ENCODE measurements at places on chromosomes 7 and 10.

- peak; percentile 75 for DNase-seq
These were observed 69.5 kb downstream of the STEAP1B start for GRCh38 chr7:22430457-22430856.

- DNase-seq, result no peak
These were observed 4.5 kb downstream of the DMTF1 start for GRCh38 chr7:87156709-87157108.

DNA sequence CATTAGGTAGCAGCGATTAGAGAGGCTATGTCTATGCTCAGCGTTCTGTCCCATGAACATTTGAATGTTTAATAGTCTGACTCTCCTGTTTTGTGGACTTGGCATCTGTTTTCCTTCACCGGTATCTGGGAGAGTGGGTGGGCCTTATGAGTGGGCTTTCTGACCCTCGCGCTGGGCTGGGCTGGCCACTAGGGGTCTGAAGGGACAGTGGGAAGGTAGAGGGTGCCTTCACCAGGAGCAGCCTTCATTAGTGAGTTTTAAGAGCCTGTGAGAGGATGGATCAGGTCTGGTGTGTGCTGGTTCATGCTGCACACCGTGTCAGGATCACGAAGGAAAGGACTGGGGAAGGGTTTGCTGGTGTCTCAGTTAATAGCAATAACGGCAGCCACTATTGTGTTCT is 33.4 kb downstream of the DCLRE1A start:
- DNase-seq, result no peak

GRCh38 chr7:73847941-73848723 is 5.8 kb upstream of the METTL27 start:
- DNase-seq, result no peak

DNA sequence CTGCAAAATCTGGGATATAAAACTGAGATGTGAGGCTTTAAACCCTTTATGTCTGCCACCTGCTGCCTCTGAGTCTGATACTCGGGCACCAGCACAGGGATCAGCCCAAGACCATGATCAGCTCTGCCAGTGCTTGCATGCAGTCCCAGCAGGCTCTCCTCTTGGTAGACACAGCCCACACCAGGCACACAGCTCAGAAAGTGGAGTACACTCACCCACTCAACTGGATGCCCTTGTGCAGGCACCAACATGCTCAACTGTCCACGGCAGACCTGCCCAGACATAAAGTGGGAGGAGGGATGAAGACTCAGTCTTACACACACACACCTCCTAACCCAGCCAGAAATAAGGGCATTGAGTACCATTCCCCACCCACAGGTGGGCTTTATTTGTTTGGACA is 18.2 kb upstream of the MYH16 start:
- no peak for DNase-seq

DNA sequence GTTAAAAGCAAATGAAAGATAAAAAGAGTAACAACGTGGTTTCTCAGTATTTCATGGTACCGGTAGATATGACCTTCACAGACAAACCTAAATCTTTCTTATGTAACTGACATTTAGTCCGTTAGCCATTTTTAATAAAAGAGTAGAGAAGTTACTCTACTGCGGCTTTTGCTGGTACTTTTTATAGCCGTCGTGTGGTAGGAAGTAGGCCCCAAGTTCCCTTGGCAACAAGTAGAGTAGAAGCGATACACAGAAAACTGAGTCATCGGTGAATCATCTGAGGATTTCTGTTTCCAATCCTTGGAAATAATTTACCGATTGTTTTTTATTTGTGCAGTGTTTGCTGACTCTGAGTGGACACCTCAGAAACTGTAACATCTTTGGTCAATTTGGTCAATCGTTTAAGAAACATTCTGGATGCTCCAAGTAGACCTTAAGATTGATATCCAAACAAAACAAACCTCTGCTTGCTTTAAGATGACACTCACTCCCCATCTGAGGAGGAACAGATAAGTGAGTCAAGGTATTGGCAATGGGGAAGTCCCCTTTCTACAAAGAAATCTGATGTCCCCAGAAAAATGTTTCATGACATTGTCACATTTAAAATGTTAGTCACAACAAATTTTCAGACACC is 63.9 kb upstream of the AHR start:
- DNase-seq, result peak; percentile 84

GRCh38 chr10:36168777-36169176 is 526.7 kb upstream of the FZD8 start:
- DNase-seq, result no peak

DNA sequence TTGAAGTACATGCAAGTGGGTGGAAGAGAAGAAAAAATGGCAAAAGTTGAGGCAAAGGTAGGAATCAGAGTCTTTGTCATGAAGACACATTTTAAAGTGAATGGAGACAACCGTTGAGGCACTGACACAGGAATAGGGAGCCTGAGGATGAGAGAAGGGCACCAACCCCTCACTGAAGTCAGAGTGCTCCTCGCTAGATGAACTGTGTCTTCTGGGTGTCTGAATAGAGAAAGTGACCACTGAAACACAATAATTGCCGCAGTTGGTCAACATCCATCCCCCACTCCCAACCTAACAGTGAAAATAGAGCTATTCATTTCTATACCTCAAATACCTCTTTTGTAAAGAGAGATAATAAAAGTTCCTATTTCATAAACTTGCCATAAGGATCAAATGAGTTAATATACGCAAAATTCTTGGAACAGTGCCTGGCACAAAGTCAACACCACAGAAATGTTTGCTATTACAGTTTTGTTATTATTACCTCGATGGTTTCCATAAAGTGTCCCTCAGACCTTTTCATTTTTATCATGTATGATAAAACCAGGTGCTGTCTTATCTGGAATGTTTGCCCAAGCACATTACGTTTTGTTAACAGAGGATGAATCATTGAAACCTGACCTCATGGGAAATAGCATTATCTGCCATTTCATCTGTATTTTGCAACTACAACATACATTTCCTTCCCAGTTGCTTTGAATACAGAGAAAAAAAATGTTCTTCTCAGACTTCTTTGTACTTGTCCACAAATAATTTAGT is 61.8 kb upstream of the SP4 start:
- no peak for DNase-seq

DNA sequence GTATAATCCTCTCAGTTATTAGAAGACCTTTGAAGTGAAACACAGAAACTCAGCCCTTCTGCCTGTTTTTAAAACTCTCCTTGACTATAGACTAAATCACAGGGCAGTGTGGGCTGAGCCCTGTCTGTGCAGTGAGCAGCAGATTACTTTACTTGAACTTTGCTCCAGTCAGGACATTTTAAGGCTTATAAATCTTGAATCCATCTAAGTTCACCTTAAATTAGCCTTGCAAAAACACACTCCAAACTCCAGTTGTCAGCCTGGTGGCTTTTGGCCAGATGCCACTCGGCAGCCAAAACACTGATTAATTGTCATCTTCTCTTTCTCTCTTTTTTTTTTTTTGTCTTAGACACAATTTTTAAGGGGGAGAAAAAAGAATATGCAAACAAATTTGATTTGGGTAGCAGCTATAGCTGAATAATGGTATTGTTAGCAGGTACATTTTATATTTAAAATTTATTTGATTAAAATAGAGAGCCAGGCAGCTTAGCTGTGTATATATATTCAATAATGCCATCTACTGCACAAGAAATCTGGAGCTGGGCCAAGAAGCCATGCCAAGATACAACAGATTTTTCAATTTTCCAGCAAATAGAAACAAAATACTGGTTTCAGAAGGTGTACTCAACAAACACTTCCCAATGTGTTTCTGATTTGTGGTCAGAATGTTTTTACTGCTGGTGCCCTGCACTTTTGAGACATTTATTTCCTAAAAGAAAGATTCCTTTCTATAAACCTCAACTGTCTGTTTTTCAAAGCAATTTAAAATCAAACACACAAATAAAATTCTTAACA is 247.7 kb downstream of the TFEC start:
- DNase-seq, result no peak

GRCh38 chr10:1300218-1300617 is 244.0 kb downstream of the WDR37 start:
- no peak for DNase-seq

DNA sequence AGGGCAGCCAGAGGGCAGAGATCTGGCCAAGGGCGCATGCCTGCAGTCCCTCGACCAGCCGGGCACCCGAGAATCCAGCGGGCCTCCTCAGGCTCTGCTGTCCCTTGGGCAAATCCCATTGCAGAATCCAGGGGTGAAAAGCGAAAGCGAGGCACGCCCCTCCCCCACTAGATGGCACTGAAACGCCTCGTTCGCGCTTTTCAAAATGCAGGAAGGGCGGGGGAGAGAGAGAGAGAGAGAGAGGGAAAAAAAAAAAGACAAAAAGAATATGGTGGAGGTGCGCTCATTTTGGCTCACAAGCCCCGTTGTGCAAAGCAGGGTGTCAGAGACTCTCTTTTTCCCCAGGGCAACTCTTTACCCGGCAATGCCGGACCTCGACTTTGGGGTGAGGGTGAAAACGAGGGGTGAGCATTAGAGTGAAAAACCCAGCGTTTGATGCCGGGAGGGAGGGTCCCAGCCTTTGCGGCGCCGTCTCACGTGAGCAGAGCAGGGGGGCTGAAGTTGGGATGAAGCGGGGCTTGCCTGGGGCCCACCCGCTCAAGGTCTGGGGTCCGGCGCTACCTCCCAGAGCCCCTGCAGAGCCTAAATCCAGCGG is 2.5 kb upstream of the TMEM178B start:
- DNase-seq, result peak; percentile 25

DNA sequence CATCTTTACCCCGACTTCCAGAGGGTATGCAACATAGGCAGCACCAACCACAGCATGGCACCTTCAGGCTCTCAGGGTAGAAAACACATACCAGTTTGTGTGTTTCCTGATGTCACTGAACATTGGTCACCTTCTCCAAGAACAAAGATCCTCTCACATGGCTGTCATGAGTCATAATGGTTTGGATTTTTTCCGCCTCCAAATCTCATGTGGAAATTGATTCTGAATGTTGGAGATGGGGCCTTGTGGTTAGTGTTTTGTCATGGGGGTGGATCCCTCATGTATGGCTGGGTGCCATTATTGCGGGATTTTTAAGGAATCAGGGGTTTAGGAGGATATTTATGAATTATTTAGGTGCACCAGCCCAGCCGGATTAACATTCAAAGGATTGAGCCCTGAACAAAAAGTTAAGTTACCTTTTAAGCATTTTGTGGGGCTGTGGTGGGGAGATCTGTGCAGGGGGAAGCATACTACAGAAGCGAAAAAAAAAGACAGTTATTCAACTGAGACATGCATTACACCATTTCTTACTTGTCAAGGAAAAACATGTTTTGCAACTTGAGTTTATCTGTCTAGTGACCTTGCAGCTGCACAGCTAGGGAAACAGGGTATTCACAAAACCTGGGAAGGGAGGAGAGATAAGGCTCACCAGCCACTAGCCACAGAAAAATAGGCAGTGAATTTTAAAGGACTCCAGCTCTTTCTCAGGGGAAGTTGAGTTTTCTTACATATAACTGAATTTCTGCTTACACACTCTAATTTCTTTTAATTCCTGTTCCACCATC is 774.1 kb upstream of the AUTS2 start:
- no peak for DNase-seq

DNA sequence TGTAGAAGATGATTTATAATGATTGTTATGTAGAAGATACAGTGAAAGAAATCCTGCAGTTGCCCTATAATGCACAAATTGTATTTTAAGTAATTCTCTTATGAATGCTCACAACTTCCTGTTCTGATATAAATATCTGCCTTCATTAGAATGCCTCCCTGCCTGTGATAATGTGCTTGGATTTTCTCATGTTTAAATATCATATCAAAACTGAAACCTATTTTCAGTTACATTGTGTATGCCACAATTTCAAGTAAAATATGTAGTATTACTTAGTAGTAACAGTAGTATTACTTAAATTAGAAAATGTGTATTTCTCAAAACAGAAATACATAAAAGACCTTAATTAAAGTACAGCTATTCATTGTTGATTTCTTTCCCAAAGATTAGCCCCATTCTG is 41.1 kb upstream of the TFEC start:
- no peak for DNase-seq

- no peak for DNase-seq
These were observed 1.1 kb upstream of the DPY19L1 start for GRCh38 chr7:35038354-35038753.

DNA sequence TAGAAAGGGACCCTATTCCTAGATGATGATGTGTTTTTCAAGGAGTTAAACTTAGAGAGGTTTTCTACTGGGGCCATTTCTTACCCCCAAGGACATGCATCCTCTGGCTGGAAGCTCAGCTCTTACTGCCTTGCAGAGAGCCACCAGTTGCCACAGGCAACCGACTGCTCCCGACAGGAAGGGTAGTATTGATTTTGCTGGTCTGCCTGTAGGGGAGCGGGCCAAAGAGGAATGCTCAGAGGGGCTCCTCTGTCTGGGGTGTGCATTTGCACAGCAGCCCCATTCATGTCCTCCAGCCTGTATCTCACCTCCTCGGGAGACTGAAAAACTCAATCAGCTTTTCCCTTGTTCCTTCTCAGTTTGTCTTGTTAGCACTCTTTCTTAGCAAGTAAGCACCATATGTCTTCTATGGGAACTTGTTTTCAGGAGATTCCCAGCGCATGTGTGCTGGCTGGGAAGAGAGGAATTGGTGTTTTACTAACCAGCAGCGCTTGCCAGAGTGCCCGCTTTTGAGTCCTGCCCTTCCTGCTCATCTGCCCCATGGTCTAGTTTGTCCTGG is 739.0 kb upstream of the GALNT17 start:
- DNase-seq, result no peak

GRCh38 chr10:679556-679955 is 9.9 kb downstream of the DIP2C start:
- DNase-seq, result no peak

Data from AG20443 (cell line).